ENCODE measurements at places on chromosomes 11 and 22.
A peak's percentile ranks its signal among the peaks of the same experiment; 100 is the strongest.

- no peak for DNase-seq
Measured at GRCh38 chr22:25650833-25651232, 86.4 kb downstream of the GRK3 start.

- DNase-seq = no peak
Measured at GRCh38 chr11:30749268-30749667, 163.1 kb upstream of the MPPED2 start.

DNA sequence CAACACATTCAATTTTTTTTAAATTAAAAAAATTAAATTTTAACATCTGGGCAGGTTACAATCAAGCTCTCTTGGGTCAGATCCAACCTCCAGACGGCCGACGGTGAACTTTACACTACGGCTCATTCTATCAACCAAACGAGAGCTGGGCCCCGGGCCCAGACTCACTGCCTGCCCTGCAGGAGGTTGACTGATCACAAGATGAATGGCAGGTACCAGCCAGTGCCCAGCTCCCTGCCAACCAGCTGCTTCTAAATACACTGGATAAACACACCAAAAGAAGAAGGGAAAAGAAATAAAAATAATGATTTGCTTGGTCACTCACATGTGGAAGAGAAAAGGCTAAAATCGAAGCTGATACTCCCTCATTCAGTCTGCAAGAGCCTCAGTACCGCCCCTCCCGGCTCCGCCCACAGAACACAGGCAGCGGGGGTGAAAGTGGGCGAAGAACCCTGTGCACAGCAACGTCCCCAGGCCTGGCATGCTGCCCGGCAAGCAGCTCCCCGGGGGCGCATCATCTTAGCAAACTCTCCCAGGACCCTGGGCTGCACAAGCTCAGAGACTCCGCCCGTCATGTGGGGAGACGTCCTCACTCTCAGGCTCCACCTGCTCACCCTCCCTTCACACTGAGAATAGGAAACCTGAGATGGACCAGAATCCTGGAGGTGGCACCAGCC, 303.4 kb downstream of the SHANK2 start:
- no peak for DNase-seq

GRCh38 chr22:46476547-46476941, 60.9 kb downstream of the CELSR1 start:
- DNase-seq = no peak

DNA sequence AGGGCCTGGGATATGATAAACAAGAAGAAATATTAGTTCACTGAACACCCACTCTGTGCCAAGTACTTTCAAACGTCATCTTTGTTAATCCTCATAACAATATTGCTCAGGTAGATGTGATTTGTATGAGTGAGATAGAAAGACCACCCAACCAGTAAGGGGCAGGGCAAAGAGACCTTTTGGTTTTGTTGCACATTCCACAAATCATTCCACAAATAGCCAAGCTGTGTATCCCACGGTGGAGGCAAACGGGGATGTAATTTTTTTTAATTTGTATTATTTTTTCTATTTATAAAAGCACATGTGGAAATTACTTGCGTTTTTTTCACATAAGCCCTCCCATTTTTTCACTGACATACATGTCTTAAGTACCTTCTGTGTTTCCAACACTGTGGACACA, 29.0 kb downstream of the LAYN start:
- no peak for DNase-seq

DNA sequence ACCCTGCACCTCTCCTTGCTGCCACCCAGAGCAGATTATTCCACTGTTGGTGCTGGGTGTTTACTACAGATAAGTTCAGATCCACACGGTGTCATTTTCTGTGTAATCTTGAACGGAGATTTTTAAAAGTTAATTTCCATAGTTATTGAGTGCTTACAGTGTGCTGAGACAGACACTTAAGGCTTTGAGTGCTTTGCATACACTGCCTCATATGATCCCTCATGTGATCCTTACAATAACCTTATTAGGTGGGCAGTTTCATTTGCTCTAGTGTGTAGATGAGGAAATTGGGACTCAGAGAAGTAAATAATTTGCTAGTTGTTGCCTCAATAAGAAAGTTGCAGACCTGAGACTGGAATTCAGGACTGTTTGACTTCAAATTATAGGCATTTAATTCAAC, 32.3 kb upstream of the ME3 start:
- no peak for DNase-seq

GRCh38 chr22:50439314-50439870, 35.4 kb downstream of the SBF1 start:
- no peak for DNase-seq

DNA sequence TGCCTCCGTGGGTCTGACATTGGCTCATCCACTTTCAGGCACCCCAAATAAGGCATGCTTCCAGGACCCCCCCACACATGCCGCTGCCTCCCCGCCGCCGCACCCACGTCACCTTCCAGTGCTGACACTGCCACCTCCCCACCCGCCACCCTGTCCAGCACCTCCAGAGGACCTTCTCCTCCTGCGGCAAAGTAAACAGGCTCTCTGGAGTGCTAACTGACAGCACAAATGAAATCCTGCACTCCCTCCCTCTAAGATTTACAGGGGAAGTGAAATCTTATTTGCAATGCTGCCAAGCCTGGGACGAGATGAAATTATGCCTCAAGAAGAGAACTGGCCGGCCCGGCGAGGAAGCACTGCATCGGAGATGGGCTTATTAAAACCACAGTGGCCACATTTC, 35.3 kb downstream of the MACROD1 start:
- DNase-seq = no peak

DNA sequence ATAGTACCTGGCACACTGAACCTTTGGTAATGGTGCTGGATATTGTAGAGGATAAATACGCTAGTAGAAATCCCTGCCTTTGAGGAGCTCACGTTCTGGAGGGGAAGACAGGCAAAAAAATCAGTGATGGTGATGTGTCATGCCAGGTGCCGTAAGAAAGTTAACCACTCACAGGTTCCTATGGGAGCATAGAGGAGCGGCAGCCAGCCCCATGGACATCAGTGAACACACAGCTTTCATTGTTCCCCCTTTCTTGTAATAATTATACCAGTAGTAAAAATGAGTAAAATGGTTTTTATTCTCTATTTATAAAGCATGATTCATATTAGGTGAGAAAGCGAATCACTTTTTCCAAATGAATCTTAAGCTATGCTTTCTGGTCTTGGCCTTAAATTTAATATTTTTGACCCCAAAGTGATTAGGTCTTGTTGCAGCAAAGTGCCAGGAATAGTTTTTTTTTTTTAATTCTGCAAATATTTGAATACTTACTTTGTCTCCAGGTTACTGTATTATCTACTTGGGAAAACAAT, 57.9 kb downstream of the UVRAG start:
- DNase-seq = peak; percentile 15

GRCh38 chr11:63573881-63574855, 11.0 kb upstream of the PLAAT2 start:
- peak; percentile 34 for DNase-seq

DNA sequence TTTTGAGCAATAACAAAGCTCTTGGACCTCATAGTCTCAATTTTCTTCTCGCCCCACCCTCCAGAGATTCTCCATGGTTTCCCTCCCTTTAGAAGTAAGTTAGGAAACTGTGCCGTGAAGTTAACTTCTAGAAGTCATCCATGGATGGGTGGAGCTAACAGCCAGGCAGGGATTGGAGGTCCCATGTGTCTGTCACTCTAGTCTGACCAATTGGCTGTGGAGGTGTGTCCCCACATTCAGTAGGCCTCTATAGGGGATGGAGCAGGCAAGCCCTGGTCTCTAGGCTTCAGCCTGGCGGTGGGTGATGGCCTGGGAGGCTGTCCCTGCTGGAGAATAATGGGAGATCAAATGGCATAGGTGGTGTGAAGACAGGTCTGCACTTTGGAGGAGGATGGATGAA, 50.7 kb downstream of the TP53I11 start:
- peak; percentile 26 for DNase-seq

DNA sequence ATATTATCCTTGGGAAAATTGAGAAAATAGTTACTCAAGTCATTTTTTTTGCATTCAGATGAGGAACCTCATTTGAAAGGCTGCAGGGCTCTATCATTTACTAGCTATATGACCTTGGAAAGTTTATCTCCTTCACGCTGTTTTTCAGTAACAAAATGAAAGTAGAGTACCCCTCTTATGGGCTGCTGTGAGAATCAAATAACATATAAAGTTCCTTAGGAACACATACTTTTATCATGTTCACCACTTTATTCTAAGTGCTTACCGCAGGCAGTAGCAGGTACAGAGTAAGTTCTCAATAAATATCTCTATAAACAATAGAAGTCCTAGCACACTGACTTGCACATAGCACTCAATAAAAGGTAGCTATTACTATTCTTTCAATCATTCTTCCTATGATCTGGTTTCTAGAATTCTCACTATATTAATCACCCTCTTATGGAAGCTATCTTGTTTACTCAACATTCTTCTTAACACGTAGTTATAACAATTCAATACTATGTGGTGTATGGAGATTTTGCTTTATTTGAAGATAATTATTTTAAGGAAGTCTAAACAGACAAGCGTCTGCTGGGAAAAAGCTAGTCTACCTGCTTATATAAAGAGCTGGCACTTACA, 1.9 kb downstream of the C11orf71 start:
- DNase-seq = no peak

DNA sequence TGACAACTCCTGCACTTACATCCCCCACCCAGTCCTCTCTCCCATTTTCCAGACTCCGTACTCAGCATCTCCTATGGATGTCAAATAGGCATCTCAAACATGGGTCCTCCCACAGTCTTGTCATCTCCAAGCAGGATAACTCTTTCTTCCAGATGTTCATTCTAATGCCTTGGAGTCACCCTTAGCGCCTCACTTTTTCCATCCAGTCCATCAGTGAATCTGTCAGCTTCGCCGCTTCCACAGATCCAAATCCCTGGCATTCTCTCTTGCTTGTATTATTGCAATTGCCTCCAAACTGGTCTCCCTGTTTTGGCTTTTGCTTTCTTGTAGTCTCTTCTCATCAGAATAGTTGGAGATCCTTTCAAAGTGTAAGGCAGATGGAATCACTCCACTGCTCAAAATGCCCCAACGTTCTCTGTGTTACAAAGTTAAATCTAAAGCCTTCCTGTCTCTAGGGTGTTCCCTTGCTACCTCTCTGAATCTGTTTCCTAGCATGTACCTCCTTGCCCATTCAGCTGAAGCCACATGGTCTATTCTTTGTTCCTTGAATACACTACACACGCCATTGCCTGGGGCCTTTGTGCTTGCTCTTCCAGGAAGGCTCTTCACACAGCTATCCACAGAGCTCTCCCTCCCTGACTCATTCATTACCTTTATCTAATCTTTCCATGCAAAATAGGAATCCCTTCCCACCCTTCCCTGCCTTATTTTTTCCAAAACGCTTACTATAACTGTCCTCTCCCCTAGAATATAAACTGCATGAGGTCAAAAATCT, 64.8 kb downstream of the UBASH3B start:
- DNase-seq = no peak

GRCh38 chr11:46666516-46666915, 33.9 kb downstream of the ARHGAP1 start:
- DNase-seq = no peak

DNA sequence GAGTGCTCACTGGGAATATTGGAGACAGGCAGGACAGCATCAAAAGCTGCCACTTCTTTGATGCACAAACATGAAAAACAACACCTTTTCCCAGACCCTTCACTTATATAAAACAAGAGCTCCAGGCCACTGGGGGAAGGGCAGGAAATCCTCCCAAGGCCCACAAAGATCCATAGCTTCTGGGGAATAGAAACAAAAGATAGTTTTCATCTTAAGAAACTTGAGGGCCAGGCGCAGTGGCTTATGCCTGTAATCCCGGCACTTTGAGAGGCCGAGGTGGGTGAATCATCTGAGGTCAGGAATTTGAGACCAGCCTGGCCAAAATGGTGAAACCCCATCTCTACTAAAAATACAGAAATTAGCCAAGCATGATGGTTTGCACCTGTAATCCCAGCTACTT, 15.3 kb downstream of the RTL6 start:
- no peak for DNase-seq

- no peak for DNase-seq
Measured at GRCh38 chr11:100629671-100630070, 57.4 kb upstream of the ARHGAP42 start.

GRCh38 chr11:88491674-88492073, 154.1 kb upstream of the CTSC start:
- DNase-seq = no peak

- DNase-seq = no peak
Measured at GRCh38 chr22:45638197-45638596, 33.4 kb upstream of the ATXN10 start.

DNA sequence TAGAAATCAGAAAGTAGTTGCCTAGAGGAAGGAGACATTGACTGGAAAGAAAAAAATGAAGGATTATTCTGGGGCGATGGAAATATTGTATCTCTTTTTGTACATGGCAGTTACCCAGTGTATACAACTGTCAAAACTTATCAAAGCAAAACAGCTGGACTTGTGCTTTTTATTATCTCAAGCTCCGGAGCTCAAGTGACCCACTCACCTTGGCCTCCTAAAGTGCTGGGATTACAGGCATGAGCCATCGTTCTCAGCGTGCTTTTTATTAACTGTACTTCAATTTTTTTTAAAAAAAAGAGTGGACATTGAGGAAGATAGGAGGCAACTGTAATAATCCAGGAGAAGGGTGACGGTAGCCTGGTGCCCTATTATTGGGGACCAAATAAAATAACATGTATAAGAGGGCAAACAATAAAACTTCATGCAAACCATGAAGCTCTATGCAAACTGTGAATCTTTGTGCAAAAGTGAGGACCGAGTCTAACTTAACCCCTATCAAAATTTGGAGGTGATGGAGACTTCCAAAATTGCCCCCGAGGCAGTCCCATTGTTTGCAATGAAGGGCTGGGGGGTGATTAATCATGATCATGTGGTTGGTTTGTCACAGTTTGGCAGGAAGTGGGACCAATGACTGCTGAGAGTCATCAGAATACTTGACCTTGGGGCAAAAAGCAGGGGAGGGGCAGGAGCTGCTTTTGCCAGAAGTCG, 23.5 kb downstream of the FZD4 start:
- DNase-seq = no peak

- DNase-seq = peak; percentile 79
Measured at GRCh38 chr22:46592390-46592872, 27.8 kb upstream of the GRAMD4 start.

DNA sequence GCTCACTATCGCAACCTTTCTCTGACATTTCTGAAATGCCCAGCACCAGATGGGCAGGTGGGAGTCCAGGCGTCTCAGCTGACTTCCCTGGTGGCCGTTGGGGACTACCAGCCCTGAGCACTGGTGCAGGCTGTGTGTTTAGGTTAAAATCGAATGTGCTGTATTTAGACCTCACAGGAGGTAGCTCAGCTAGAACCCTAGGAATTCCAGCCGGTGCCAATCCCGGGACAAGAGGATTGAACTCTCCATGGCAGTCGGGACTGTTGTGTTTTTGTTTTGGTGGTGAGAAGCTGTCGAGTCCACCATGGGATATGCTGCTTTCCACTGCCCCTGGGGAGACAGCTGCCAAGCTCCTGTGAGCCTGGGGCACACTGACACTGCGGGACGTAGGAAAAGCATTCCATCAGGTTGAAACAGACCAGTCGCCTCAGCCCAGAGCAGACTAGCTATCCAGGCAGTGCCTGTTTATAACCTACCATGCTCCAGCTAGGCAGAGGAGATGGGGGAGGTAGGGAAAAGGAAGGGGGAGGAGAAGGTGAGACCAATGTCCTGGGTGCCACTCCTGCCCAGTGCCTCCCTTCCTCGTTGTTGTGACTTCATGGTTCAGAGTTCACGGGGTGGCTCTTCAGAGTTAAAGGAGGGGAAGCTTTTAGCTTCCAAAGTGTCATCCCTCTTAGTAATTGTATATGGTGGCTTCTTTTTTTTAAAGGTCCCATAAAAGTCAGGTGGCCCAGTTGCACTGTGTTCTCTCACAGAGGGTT, 53.0 kb downstream of the MICAL2 start:
- DNase-seq = no peak
